ENCODE measurements at places on chromosomes 11 and 22.
A peak's percentile ranks its signal among the peaks of the same experiment; 100 is the strongest.

DNA sequence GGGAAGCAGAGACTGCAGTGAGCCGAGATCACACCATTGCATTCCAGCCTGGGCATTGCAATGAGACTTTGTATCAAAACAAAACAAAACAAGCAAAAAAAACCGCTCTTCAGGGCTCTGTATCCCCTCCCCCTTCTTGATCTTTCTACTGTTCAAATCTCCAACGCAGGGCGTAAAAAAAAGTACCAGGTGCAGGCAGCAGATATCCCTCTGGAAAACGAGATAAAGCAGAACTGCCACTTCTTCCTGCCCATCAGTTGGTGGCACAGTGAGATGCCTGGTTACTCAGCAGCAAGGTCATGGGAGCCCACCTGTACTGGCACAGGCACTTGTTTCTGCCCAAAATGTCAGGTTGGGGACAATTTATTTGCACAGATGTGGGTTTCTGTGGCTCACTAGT lies 11.2 kb downstream of the CCS start:
- DNase-seq: no peak

- DNase-seq: no peak
These were observed 195 bp upstream of the CREB3L1 start for GRCh38 chr11:46277313-46277621.

GRCh38 chr22:34776817-34777216 lies 289.1 kb upstream of the ISX start:
- no peak for DNase-seq

DNA sequence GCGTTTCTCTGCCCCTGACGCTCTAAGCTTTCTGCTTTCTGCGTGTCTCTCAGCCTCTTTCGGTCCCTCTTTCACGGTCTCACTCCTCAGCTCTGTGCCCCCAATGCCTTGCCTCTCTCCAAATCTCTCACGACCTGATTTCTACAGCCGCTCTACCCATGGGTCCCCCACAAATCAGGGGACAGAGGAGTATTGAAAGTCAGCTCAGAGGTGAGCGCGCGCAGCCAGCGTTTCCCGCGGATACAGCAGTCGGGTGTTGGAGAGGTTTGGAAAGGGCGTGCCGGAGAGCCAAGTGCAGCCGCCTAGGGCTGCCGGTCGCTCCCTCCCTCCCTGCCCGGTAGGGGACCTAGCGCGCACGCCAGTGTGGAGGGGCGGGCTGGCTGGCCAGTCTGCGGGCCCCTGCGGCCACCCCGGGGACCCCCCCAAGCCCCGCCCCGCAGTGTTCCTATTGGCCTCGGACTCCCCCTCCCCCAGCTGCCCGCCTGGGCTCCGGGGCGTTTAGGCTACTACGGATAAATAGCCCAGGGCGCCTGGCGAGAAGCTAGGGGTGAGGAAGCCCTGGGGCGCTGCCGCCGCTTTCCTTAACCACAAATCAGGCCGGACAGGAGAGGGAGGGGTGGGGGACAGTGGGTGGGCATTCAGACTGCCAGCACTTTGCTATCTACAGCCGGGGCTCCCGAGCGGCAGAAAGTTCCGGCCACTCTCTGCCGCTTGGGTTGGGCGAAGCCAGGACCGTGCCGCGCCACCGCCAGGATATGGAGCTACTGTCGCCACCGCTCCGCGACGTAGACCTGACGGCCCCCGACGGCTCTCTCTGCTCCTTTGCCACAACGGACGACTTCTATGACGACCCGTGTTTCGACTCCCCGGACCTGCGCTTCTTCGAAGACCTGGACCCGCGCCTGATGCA lies at the start of gene MYOD1:
Gene MYOD1, plus strand, starts transcription at position 544 of the 910 bp plus-strand sequence. Its CDS starts 212 bp downstream, at position 756.
- no peak for DNase-seq

DNA sequence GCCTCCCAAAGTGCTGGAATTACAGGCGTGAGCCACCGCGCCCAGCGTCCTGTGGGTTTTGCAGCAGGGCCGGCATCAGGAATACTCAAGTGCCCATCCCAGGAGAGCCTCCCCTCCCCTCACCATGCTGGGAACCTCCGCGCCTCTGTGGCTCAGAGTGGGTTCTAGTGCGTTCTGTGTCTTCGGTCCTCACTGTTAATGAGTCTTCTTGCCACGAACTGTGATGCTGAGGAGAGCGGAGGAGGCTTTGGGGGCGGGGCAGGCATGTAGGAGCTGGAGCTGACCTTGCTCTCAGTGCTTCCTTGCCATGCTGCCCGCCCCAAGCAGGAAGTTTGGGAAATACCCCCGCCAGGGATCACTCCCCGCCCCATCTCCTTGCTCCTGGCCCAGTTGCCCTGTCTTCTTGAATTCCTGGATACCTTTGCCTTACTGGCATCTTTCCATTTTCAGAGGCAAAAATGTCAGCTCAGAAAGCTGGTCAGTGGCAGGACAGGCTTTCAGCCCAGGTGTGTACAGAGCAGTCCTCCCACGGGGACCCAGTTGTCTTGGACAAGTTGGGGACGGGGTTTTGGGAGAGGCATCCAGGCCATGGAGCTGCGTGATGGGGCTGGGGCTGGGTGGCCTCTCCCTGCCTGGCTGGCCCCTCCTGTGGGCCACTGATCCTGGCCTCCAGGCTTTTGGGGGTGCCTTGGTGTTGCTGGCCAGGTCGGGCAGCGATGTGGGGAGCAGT lies 5.1 kb downstream of the GRAMD4 start:
- no peak for DNase-seq

DNA sequence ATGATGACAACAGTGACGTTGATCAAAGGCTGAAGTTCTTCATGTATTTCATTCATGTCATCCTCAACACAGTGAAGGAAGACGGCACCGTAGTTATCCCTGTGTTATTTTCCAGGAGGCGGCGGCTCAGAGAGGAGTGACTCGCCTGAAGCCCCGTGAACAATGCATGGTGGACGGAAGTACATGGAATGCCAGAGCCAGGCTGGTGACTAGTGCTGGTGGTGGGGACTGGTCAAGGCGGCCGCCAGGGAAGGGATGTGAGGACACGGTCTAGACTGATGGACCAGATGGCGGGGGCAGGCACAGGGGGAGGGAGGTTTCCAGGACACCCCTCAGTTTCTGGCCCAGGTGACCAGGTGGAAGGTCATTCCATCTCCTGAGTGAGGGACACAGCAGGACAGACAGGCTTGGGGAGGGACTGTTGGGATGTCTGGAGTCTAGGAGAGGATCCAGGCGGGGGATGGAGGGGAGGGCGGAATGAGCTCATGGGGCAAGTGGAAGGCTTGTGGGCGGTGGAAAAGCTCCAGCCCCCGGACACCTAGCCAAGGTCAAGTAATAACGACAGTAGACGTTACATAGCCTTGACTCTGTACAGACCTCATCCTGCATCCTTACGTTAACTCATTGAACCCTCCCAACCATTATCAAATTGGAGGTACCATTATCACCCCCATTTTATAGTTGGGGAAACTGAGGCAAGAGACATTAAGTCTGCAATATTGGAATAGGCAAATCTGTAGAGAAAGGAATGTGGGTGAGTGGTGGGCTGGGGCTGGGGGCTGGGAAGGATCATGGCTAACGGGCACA lies 16.0 kb upstream of the PICK1 start:
- no peak for DNase-seq

GRCh38 chr11:46345131-46345597 lies 2.1 kb upstream of the DGKZ start:
- no peak for DNase-seq

DNA sequence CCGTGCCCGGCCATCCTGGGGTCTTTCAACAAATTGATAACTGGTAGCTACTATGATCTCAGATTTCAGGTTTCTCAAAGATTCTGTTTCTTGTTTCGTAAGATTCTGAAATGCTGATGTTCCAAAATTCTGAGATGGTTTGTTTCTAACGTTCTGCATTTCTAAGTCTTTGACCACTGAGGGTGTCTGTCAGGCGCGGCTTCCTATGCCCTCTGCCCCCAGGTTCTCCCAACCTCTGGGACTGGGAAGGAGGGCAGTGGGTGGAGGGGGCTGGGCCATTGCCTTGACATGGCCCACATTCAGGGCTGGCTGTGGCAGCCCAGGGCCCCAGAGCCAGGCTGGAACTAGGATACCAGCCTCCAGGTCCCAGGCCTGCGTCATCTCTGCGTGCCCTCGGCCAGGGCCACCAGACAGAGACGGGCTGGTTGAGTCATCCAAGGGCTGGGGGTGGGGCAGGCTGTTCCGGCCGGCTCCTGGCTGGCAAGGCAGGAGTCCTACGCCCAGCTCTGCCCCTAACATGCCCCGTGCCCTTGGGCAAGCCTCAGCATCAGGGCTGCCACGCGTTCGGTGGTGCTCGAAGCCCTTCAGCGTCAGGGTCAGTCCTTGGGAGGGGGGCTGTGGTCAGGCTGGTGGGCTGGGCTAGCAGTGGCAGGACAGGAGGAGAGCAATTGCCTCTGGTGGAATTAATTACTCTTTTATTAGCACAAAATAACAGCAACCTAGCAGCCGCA lies 5.2 kb downstream of the TMEM134 start:
- DNase-seq: no peak

DNA sequence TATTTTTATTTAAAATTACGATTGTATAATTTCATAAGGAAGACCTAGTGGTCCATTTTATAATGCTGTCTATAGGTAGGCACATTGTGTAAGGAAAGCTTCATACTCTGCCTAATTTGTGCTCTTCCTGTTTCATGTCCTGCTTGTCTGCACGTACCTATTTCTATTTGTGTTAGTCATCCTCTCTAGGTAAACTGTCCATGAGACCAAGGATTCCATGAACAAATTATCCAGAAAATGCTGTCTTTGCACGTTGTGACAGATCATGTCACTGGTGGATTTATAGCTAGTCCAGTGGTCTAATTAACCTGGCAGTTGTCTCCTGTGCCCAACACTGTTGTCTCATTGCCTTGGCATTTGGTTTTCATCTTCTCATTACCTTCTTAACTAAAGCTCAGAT lies 44.7 kb downstream of the DNAJC24 start:
- no peak for DNase-seq

DNA sequence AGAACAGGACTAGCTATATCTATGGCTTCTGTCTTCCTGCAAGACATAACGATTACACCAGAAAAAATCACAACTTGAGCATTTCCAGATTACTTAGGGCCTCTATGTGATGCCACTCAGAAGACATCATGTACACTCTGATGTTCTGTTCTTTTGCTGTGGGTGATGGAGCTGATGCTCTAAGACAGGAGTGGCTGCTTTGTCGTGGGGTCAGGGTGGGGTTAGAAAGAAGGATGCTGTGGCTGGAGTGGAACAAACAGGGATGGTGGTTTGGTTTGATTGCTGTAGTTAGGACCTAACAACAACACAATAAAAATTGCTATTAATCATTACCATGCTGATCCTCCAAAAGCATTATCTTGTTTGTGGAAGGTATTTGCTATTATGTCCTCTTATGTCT lies 120.3 kb upstream of the ARHGAP20 start:
- no peak for DNase-seq

DNA sequence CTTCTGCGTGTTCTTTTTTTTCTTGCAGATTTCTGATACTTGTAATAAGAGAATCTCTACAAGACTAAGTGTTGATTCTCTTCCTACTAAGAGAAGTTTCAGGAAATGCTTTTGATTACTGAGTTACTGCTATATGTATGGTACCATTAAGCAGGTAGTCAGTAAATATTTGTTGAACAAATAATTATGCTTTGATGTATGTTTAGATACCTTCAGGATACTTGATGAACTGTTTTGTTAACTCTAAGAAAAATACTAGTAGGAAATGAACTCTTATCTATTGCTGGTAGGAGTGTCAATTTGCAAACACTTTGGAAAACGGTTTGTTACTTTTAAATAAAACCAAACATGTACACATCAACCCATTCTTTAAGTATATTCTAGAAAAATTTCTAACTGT lies 90.6 kb downstream of the TMEM135 start:
- no peak for DNase-seq

DNA sequence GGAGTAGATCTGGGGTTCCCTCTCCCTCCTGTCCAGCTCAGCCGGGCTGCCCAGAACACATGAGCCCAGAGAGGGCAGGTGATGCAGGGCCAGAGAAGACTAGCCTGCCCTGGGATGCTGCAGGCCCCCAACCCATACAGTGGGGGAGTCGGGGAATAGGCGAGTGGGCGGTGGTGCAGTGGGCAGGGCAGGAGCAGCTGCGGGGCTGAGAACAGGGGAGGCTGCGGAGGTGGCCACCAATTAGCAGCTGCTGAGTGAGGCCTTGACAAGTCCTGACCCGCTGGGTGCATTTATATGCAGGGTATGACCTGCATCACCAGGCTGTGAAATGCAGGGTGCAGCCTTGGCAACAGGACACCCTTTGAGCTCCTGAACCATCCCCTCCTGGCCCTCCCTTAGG lies 43.1 kb downstream of the NFAM1 start:
- DNase-seq: no peak

GRCh38 chr22:42162728-42163489 lies 32.3 kb upstream of the CYP2D6 start:
- DNase-seq: no peak

- DNase-seq: peak; percentile 87
These were observed 4.4 kb upstream of the PRR5 start for GRCh38 chr22:44697423-44698141.

GRCh38 chr11:131474947-131475346 lies 104.5 kb downstream of the NTM start:
- no peak for DNase-seq

- DNase-seq: no peak
These were observed 12.5 kb downstream of the OTUB1 start for GRCh38 chr11:63998558-63999348.

GRCh38 chr11:97092823-97093222 lies 703.0 kb downstream of the JRKL start:
- DNase-seq: no peak

DNA sequence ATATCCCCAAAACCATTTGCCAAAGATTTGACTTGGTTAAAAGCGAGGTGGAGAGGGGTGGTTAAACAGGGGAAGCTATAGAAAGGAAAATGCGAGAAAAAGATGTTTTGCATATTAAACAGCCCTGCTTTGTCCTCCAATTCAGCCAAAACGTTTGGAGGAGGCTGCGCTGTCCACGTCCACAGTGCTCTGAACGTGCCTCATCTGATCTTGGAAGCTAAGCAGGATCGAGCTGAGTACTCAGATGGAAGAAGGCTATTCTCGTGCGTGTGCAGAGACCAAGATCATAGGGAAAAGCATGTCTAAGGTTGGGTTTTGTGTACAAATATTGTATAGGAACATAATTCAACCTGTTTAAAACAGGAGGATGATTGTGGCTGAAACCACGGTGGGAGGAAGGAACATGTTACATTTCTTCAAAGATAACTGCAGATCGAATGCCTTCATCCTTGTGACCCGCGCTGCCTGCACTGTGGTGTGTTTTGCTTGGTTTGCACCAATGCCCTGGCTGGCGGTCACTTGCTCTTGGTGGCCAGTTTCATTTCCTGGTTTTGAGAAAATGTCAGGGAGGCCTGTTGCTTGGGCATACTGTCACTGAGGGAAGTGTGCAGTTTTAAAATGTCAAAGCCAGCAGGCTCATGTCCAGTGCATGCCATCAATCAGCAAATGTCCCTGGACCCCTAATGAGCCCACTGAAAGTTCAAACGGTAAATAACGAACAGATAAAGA lies 40.4 kb downstream of the FLI1 start:
- no peak for DNase-seq

DNA sequence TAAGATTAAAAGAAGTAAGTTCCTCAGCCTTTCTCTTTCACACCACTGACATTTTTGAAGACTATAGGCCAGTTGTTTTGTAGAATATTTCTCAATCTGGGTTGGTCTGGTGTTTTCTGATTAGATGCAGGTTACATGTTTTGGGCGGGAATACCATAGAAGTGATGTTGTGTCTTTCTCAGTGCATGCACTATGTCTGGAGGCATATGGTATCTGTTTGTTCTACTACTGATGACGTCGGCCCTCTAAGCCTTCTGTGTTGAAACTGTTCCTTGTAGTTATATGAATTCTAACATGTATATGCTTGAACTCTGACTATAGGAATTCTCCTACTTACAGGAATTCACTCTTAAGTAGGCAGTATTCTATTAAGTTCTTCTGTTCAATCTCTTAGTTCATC lies 21.6 kb downstream of the ZFTA start:
- DNase-seq: no peak
